ENCODE measurements at places on chromosomes 1 and 21.

GRCh38 chr1:166960858-166961474 is 14.4 kb downstream of the ILDR2 start:
- DNase-seq, result no peak

DNA sequence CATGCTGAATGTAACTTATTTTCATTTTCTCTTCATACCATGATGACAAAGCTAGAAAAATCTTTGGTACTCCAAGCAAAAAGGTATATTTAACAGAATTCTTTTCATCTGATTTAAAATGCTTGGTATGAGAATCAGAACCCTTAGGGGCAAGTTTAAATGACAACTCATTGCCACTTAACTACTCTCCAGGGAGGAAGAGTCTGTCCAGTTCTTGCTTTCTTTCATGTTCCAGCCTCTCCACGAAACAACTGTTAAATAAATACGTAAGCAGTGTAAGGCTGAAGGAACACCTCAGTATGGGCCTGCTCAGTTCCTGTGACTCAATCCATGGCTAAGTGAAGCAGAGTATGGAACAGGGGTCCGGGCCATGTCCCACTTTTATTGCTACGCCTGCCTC is 1.6 kb downstream of the LCE2A start:
- DNase-seq, result no peak

GRCh38 chr1:235852887-235853286 is 13.8 kb downstream of the LYST start:
- no peak for DNase-seq

- DNase-seq, result peak; percentile 96
Measured at GRCh38 chr1:58818075-58818474, 34.2 kb upstream of the JUN start.

DNA sequence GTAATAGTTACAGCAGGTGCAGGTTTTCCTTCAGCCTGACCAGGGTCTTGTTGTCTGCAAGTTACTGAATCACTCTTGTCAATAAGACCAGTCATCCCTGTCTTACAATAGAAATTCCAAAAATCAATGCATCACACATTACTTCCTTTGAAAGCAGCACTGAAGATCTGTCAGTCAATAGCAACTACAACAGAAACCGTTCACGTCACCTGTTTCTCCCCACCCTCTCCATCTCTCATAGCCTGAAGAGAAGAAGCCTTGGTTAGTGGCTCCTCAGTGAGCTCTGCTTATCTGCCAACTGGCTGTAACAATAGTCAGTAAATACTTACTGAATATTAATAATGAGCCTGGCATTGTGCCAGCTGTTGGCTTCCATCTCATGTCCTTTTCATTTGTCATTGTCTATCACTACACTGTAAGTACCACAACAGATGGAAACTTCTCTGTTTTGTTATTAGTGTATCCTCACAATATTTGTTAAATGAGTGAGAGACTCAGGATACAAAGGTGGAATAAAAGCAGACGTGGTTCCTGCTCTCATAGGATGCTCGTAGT is 195.2 kb downstream of the S1PR1 start:
- peak; percentile 9 for DNase-seq

DNA sequence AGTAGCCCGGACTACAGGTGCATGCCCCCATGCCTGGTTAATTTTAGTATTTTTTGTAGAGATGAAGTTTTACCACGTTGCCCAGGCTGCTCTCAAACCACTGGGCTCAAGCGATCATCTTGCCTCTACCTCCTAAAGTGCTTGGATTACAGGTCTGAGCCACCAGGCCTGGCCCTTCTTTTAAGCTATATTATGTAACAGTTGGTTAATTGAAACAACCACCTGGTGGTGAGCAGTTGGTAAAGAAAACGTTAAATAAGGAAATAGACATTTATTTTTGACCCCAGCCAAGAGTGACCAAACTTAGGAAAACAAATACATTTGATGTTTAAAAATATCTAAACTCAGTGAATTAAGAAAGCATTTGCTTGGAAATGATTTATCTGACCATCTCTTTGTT is 12.1 kb upstream of the PDC start:
- DNase-seq, result no peak

DNA sequence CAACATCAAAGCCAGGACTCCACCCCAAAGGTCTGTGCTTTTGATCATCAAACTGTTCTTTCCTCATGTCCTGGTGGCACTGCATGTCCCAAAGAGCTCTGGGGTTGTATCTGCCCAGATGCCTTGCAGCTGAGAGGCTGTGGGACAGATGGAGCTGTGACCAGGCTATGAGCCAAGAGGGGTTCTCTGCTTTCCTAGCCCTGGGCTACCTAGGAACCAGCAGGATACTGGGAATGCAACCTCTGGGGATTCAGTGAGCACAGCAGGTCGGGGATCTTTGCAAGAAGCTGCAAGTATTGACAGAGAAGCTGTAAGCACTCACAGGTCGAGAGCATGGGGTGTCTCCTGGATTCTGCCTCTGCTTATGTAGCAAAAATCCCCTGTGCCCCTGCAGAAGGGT is 186.6 kb downstream of the GRIK3 start:
- DNase-seq, result no peak

- no peak for DNase-seq
Measured at GRCh38 chr1:45957684-45958083, 154.3 kb downstream of the MAST2 start.

GRCh38 chr1:215002471-215002870 is 80.1 kb upstream of the KCNK2 start:
- DNase-seq, result no peak

GRCh38 chr1:218751208-218751948 is 406.2 kb downstream of the TGFB2 start:
- no peak for DNase-seq

- no peak for DNase-seq
Measured at GRCh38 chr21:31230937-31231336, 113.1 kb downstream of the TIAM1 start.

DNA sequence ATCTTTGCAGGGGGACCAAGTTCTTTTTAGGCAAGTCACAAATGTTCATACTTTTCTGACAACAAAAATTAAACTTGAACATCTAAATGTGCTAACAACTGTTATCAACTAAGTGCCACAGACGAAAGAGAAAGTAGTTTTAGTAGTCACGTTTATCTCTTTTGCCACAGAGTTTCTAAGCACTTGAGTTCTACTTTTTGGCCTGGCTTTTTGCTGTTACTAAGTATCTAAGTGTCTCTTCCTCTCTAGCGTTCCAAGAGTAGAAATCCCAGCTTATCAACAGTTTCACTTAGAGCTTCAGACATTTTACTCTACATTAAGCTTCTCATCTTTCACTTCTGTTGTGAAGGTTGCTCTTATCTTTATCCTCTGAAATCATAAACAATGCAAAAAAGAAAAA is 34.2 kb downstream of the GATAD2B start:
- DNase-seq, result no peak

GRCh38 chr1:117674521-117675400 is 68.9 kb downstream of the TENT5C start:
- DNase-seq, result peak; percentile 47

- DNase-seq, result no peak
Measured at GRCh38 chr1:224711876-224712275, 95.8 kb downstream of the CNIH3 start.

GRCh38 chr1:220789532-220790147 is 2.9 kb downstream of the MTARC1 start:
- no peak for DNase-seq

GRCh38 chr1:82625537-82625936 is 824.8 kb downstream of the ADGRL2 start:
- DNase-seq, result peak; percentile 2

GRCh38 chr1:1974834-1975233 is 28.8 kb downstream of the CFAP74 start:
- no peak for DNase-seq

GRCh38 chr1:29243871-29244200 is 7.5 kb downstream of the PTPRU start:
- DNase-seq, result no peak

- peak; percentile 27 for DNase-seq
Measured at GRCh38 chr1:198497326-198498102, 43.0 kb downstream of the ATP6V1G3 start.

DNA sequence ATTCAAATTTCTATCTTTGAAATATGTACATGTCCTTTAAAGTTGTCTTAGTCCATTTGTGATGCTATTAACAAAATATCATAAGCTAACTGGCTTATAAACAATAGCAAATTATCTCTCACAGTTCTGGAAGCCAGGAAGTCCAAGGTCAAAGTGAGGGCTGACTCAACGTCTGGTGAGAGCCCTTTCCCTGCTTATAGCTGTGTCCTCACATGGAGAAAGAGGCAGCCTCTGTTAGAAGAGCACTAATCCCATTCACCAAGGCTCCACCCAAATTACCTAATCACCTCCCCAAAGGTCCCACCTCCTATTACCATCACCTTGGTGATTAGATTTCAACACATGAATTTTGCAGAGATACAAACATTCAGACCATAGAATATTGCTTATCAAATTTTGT is 450.1 kb upstream of the BEND5 start:
- DNase-seq, result no peak

DNA sequence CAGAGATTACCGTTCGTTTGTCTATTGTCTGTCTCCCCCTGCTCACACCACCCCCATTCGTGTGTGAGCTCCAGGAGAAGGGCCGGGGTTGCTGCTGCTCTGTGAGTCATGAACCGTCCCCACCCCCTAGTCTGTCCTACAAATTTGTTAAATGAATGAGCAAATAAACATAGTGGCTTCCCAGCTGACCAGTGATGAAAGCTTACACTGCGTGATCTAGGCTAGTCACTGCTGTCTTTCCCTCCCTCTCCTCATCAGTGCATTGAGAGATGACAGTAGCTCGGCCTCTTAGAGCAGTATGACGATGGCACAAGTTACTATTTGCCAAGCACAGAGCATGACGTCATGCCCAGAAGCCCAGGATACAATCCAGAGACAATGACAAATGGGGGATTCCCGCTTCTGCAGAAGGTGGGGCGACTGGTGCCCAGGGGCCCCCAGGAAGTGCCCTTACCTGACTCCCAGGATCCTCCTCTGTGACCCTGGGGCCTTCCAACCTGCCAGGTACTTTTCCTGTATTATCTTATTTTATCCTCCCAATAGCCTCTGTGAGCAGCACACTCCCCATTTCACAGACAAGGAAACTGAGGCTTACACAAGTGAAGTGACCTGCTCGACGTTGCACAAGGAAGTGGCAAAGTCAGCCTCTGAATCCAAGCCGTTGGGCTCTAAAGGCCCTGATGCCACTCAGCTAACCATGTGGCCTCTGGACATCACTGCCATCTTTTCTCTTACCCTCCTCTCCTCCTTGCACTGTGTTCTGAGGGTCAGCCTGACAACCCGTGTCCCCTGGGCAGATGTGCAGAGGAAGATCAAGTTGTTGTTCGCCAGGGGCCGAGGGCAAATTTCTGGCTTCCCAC is 8.6 kb upstream of the EPHA2 start:
- peak; percentile 94 for DNase-seq

GRCh38 chr1:52195161-52195560 is 53.3 kb downstream of the ZFYVE9 start:
- DNase-seq, result no peak

DNA sequence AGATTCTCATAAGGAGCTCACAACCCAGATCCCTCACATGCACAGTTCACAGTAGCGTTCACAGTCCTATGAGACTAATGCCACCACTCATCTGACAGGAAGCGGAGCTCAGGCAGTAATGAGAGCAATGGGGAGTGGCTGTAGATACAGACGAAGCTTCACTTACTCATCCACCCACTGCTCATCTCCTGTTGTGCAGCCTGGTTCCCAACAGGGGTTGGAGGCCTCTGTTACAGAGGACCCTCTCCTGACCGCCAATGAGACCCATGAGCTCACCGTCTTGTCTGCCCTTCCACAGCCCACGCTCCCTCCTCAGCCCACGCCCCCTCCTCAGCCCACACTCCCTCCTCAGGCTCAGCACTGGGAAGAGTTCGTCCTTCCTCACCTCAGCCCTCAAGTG is 39.6 kb downstream of the RSPH1 start:
- no peak for DNase-seq

GRCh38 chr1:33792216-33792615 is 71.7 kb upstream of the HMGB4 start:
- DNase-seq, result no peak

DNA sequence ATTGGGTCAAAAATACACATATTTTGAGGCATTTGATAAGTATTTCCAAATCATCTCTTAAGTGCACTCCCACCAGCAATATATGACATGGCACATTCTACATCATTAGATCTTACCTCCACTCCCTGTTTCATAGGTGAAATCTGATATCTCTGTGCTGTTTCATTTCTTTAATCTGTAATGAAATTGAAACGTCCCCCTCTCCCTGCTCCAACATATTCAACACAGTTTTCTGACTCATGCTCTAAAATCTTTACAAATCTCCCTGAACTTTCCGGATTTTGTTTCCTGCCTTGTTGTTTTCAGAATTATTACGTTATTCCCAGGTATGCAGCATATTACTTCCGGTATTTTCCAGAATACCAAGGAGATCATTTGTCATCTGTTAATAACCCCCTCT is 66.1 kb upstream of the AKT3 start:
- DNase-seq, result peak; percentile 59

GRCh38 chr21:17900990-17901385 is 81.8 kb upstream of the C21orf91 start:
- DNase-seq, result no peak

- peak; percentile 81 for DNase-seq
Measured at GRCh38 chr1:199551967-199552565, 475.4 kb upstream of the NR5A2 start.

DNA sequence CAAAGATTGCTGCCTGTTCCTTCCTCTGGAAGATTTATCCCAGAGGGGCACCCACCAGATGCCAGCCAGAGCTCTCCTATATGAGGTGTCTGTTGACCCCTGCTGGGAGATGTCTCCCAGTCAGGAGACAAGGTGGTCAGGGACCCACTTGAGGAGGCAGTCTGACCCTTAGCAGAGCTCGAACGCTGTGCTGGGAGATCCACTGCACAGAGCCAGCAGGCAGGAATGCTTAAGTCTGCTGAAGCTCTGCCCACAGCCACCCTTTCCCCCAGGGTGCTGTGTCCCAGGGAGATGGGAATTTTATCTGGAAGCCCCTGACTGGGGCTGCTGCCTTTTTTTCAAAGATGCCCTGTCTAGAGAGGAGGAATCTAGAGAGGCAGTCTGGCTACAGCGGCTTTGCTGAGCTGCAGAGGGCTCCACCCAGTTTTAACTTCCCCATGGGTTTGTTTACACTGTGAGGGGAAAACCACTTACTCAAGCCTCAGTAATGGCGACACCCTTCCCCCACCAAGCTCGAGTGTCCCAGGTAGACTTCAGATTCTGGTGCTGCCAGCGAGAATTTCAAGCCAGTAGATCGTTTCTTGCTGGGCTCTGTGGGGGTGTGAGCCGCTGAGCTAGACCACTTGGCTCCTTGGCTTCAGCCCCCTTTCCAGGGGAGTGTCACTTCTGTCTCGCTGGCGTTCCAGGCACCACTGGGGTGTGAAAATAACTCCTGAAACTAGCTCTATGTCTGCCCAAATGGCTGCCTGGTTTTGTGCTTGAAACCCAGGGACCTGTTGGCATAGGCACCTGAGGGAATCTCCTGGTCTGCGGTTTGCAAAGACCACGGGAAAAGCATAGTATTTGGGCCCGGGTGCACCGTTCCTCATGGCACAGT is 51.1 kb upstream of the PDC start:
- no peak for DNase-seq

DNA sequence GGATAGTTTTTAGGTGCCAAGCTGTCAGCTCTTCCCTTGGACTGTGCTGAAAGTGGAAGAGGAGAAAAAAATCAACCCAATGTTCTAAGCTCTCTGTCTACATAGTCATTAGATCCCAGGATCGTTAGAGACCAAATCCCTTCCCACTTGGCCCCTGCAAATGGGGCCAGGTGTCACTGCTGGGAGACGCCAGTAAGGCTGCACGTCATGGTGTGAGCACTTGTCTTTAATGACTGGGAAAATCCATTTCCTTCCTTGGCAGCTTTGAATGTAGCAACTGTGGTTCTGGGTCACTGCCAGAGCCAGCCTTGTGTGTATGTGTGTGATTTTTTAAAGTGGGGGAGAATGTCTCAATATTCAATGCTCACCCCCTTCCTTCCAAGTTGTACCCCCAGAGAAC is 59.9 kb downstream of the MAN1C1 start:
- peak; percentile 68 for DNase-seq
